CD4-positive, alpha-beta T cell treated with Interleukin-17A for 4 hours (primary cell): ENCODE measurements at places on chromosomes 7 and 10.

DNA sequence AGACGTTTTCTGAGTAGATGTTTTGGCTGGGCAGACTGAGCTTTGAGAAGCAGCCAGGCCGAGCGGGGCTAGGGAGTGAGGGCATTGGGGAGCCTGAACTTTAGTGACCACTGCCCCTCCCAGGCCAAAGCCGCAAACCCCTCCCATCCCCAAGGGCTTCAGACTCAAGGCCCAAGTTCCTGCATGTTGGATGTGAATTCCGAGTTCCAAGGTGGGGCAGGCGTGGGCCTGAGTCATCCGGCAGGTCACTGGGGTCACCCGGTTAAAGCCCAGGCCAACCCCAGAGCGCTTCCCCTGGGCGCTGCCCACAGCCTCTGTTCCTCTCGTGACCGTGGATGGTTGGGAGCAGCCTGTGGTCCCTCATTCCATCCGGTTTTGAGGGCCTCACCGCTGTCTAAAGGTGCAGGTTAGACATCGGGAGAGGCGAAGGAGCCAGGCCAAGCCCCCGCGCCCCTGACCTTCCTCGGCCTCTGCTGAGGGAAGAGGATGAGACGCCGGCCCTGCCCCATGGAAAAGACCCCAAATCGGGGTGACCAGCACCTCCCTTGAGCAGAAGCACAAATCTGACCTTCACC is 6.9 kb upstream of the PDGFA start:
- no peak for DNase-seq

GRCh38 chr7:55878691-55879090 is 8.6 kb upstream of the ZNF713 start:
- DNase-seq = no peak

- no peak for DNase-seq
Observed at GRCh38 chr7:146249272-146249671, 132.7 kb downstream of the CNTNAP2 start.

- DNase-seq = no peak
Observed at GRCh38 chr10:26939962-26940354, 79.2 kb upstream of the ABI1 start.

DNA sequence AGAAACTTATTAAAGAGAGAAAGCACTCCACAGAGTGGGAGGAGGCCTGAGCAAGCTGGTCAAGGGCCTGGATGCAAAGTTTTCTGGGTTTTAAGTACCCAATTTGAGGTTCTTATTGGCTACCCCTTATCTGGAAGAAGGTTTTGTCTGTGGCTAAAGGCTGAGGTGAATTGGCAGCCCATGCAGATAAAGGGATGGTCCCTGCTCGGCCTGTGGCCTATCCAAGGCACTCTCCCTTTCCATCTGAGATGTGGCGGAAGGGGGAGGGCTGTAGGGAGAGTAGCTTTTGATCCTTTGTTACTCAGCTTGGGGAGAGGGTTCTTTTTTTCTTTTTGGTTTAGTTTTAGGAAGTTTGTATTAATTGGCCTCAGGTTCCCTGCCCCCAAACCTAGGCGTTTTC is 465.1 kb downstream of the ATRNL1 start:
- DNase-seq = no peak

GRCh38 chr7:121139427-121139826 is 150.9 kb downstream of the CPED1 start:
- no peak for DNase-seq

DNA sequence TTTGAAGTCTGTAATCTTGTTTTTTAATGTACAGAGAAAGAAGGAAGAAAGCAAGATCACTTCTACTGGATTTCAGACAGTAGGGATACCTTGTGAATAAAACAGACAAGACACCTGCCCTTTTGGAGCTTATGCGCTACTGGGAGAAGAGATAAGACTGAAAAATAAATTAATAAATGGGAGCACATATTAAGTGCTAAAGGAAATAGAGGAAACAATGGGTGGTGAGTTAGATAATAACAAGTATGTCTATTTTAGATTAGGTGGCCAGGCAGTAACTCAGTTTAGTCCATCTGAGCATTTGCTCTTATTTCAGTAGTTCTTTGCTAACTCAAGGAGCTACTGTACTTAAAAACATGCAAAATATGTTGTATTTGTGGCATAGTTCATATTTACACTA is 15.9 kb downstream of the MIOS start:
- DNase-seq = no peak

GRCh38 chr10:78225594-78225993 is 191.9 kb downstream of the RPS24 start:
- DNase-seq = no peak

DNA sequence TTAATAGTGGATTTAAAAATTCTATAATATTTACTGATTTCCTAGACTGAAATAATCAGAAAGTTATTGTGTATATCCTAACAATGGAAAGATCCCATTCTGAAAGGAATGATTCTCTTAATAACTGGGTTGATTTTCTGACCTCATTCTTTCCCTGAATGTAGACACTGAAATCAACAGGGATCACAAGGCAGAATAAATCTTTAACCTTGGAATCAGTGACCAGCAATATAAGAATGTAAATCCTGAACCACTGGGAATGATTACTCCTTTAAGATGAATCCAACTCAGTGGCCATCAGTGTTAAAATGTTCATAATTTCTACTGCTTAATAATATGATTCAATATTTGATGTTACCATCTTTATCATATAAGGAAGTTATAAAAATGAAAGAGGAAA is 47.6 kb downstream of the ANKRD26 start:
- DNase-seq = no peak

GRCh38 chr7:50141131-50141530 is 48.1 kb upstream of the ZPBP start:
- no peak for DNase-seq

DNA sequence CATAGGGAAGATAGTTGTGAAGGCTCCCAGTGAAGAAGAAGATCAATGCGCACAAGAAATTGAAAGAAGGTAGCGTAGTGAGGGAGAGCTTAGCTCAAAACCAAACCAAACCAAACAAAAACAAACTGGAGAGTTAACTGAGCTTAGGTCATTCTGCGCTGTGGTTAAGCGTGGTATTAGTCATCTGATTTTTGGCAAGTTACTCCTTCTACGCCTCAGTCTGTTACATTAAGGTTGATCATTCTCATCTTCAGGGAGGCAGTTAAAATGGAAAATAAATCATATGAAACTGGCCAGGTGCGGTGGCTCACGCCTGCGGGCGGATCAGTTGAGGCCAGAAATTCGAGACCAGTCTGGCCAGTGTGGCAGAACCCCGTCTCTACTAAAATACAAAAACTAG is 259.7 kb downstream of the EXOC4 start:
- no peak for DNase-seq

- DNase-seq = no peak
Observed at GRCh38 chr7:38409531-38409930, 136.1 kb upstream of the TARP start.

DNA sequence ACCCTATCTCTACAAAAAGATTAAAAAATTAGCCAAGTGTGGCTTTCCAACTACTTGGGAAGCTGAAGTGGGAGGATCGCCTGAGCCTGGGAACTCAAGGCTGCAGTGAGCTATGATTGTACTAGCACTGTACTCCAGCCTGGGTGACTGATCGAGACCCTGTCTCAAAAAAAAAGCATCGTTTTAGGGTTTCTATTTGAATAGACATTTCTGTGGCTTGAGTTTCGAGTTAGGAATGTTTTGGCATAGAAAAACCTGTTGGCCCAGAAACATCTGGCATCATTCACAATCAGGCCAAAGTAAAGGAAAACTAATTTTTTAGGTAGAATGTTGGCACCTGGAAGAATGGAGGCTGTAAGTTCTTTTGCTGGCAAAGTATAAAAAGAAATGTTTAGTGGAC is 72.4 kb downstream of the AUTS2 start:
- DNase-seq = no peak

DNA sequence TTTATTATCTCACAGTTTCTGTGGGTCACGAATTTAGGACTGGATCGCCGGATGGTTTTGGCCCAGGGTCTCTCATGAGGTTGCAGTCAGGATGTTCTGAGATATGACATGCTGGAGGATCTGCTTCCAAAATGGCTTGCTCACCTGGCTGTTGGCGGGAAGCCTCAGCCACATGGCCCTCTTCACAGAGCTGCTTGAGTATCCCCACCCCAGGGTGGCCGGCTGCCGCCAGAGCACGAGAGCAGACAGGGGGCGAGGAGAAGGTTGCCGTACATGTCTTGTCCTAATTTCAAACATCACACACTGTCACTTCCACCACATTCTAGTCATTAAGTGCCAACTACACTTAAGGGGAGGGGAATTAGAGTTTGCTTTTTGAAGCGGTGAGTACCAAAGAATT is 365.8 kb downstream of the FGFR2 start:
- no peak for DNase-seq

GRCh38 chr7:25967278-25968204 is 184.5 kb upstream of the NFE2L3 start:
- DNase-seq = no peak

- no peak for DNase-seq
Observed at GRCh38 chr10:74047871-74048270, 50.0 kb downstream of the VCL start.

GRCh38 chr10:43128958-43129706 is 9.1 kb upstream of the CSGALNACT2 start:
- DNase-seq = peak; percentile 23
